ENCODE measurements at places on chromosomes 5 and 9.

GRCh38 chr9:92660266-92660665 lies 9.7 kb downstream of the IPPK start:
- DNase-seq = no peak

DNA sequence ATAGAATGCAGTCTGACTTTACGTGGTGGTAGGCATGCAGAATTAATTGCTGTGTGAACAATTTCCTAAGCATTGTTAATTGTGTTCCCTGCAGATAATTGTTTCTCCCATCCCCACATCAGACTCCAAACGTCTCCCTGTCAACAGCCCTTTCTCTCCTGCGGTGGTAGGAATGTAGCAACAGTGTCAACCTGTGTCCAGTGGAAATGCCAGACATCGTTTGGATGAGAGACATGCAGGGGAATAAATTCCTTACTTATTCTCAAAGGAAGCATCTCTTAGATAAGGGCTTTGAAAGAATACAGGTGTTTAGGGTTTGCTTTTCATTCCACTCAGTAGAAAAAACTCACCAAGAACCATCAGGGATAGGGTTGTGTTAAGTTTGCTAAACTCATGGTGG lies 245.3 kb upstream of the WWC1 start:
- DNase-seq = no peak

- DNase-seq = no peak
These were observed 28.4 kb downstream of the RASEF start for GRCh38 chr9:83034587-83034986.

GRCh38 chr9:113957351-113957750 lies 81.2 kb downstream of the ZNF618 start:
- DNase-seq = no peak

DNA sequence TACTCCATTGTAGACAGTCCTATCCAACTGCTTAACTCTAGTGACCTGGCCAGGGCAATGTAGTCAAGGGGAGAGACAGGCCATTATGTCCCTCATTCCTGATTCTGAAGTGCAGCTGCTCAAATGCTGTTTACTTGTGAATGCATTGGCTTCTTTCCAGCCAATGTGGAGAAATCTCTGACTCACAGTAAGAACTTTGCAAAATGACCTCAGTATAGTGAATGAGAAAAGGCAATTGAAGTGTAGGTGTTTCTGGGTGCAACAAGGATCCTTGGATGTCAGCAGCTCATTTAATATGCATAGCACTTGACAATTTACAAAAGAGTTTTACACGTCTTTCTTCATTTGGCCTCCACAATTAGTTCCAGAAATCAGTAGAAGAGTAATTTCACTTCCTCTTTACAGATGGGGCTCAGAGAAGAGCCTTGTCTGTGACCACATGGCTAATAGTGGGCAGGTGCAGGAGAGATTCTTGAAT lies 367.2 kb downstream of the OSTF1 start:
- no peak for DNase-seq

Measured in stimulated activated CD8-positive, alpha-beta memory T cell treated with anti-CD3 and anti-CD28 coated beads, Interleukin-15, amount 100 ng/mL, for 1 hour (primary cell).